Eye (tissue), 1 donor: ENCODE measurements at places on chromosomes 7 and 10.
A peak's percentile ranks its signal among the peaks of the same experiment; 100 is the strongest.

DNA sequence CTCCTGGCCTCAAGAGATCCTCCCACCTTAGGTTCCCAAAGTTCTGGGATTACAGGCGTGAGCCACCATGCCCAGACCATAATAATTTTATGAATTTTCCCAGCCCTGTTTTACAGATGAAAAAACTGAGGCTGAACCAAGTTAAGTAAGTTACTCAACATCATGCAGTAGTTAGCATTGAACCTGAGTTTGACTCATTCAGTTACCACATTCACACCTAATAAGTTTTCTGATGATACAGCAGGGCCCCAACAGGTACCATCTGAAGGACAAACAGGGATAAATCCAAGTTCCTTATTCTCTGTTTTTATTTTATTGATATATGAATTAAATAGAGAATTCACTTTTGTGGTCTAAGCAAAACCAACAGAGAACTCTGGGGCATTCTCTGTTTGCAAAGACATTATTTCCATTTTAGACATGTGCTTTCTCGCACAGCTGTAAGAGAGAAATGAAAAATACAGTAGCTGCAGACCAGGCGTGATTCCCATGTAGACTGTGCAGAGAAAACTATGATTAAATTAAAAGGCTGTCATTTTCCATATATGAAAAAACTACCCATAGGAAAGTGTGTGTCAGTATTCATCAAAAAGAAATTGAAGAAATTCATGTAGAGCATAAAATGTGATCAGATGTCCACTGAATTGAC, 26.6 kb downstream of the APBB1IP start:
- no peak for DNase-seq

- DNase-seq: no peak
Measured at GRCh38 chr7:128759242-128759641, 16.4 kb downstream of the OPN1SW start.

- no peak for DNase-seq
Measured at GRCh38 chr7:84536271-84536870, 341.8 kb upstream of the SEMA3A start.

- DNase-seq: no peak
Measured at GRCh38 chr10:127904311-127905000, 2.4 kb upstream of the PTPRE start.

DNA sequence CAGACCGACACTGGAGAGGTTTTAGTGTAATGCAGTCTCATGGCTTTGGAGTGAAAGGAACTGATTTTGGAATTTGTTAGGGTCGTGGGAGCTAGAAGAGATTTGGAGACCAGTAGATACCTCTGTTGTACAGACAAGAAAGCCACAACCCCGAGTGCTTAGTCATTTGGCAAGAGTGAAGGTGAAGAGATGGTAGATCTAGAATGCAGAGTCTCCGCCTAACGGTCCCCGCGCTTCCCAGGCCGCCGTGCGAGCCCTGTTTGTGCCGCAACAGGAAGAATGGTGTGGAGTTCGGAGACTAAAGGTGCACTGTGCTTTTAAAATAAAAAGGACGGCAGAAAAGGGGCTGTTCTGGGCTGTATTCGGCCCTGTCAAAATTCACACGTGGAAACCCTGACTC, 186.7 kb downstream of the ADARB2 start:
- no peak for DNase-seq

- no peak for DNase-seq
Measured at GRCh38 chr7:27478084-27478483, 184.6 kb downstream of the HIBADH start.

DNA sequence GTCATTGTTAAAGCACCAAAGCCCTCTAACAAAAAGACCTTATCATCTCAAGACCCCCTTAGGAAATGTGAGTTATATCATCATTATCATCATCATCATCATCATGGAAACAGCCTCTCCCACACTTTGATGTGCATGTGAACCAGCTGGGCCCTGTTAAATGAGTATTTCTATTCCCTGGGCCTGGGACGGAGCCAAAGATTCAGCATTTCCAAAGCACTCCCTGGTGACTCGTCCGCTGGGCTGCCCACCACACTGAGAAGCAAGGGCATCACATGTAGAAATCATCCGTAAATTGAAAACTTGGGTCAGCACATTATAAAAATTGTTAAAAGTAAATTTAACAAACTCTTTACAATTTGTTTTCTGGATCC, 88.6 kb downstream of the PTPRN2 start:
- no peak for DNase-seq

- DNase-seq: peak; percentile 63
Measured at GRCh38 chr7:3386423-3387190, 85.6 kb downstream of the SDK1 start.

DNA sequence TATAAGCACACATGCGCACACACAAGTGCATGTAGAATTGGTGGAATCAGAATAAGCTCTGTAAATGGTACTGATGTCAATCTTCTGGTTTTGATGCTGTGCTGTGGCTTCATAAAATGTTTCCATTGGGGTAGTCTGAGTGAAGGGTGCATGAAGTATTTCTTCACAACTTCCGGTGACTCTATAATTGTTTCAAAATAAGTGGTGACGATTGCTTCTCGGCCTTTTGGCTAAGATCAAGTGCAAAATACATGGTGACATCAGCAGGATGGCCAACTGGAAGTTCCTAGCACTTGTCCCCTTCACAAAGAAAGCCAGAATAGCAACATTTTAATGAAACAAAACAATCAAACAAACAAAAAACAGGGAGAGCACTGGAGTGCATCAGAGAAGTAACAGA, 41.6 kb upstream of the CAMK2B start:
- no peak for DNase-seq

DNA sequence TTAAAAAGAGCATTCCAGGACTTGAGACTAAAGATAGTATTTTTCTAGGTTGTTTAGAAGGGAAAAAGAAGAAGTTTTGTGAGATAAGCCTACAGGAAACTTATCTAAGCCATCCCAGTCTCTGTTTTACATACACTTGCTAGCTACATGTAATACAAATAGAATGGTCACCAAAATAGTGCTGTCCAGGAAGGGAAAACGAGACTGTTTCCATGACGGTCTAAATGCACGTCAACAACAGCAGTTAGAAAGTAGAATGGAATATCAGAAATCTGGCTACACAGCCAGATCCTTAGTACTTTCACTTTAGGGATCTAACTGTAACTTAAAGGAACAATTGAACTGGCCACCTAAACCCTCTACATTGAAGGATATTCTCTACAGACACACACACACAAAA, 117.6 kb downstream of the TSPAN12 start:
- DNase-seq: no peak

GRCh38 chr10:11344550-11344949, 266.9 kb downstream of the USP6NL start:
- DNase-seq: no peak

- DNase-seq: peak; percentile 58
Measured at GRCh38 chr10:3095373-3096139, 28.2 kb downstream of the PFKP start.

DNA sequence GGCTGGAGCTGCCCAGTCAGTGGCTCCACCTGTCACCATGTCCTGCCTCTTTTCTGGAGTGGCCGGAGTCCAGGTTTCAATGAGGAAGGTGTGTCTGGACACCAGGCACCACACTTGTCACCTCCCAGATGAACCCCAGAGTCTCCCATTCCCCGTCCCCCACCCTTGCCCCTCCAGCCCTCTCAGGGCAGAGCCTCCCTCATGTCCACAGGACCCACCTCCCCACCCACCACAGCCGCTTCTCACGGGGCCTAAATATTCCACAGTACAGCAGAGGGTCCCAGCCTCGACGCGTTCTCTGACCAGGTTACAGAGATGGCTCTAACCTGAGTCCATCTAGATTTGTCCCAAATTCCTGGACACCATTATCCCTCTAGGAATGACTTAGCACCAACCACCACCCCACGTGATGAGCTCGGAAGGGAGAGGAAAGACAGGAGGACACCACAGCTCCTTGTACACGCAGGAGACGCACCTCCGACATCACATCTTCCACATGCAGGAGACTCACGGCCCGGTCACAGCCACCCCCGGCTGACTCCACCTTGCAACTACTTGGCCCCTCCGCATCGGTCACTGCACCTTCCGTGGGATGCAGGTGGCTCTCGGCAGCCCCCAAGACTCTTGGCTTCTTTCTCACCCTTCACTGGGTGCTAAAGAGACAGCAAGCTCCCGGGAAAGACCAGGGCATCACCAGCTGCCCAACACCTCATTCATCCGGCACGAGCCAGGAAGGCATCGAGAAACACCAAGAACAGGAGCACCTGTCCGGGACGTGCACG, 560.2 kb downstream of the DNAJB6 start:
- DNase-seq: no peak

GRCh38 chr10:60281792-60282353, 107.8 kb downstream of the ANK3 start:
- DNase-seq: peak; percentile 71

- peak; percentile 56 for DNase-seq
Measured at GRCh38 chr7:51316262-51316665, 345 bp downstream of the COBL start.

DNA sequence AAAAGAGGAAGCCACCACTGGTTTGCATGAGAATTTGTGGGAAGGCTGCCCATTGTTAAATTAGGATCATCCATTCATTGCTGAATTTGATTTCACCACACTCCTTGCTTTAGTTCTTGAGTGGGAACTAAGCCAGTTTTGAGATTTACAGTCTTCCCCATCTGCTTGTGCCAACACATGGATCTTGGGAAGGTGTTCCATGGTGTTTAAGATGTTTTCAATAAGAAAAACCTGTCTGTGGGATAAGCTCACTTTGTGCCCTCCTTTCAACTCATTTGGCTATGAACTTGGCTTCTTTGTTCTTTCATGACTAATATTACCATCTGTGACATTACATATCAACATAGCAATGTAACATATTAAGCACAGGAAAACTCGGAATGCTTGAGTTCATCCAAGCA, 73.2 kb downstream of the INHBA start:
- no peak for DNase-seq

GRCh38 chr7:141706239-141707064, 1.7 kb upstream of the WEE2 start:
- no peak for DNase-seq

- DNase-seq: no peak
Measured at GRCh38 chr10:62056219-62056618, 154.7 kb downstream of the ARID5B start.

- DNase-seq: no peak
Measured at GRCh38 chr10:117135480-117136140, 2.5 kb downstream of the VAX1 start.

DNA sequence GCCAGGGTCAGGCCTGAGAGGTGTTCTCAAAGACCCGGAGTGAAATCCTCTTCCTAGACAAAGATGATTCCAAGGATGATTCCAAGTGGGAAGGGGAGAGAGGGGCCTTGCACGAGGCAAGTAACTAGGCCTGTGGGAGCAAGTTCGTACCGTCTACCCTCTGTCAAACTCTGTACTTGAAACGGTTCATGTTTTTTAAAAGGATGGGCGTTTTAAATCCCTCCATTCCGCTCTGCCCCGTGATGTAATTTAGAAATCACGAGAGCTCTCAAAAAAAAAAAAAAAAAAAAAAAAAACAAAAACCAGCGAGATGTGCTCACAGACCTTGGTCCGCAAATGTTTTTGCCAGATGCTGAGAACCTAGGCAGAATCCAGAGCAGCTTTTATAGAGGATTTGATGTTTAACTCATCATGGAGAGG, 114.7 kb upstream of the CARD11 start:
- DNase-seq: no peak

- no peak for DNase-seq
Measured at GRCh38 chr7:150566123-150566522, 1.1 kb upstream of the GIMAP4 start.

DNA sequence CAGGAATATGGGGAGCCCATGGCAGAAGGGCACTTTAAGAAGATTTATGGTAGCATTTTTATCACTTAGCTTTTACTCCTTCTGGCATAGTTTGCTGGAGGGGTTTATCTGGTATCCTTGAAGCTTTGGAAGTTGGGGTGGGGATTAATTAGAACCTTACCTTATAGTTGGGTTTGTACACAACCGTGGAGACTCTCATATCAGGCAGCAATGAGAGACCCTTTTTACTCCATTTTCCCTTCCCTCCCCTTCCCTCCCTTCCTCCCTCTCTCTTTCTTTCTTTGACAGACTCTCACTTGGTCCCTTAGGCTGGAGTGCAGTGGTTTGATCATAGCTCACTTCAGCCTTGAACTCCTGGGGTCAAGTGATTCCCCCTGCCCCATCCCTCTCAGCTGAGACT, 465.8 kb upstream of the PODXL start:
- DNase-seq: no peak

- peak; percentile 79 for DNase-seq
Measured at GRCh38 chr10:7872041-7872442, 53.7 kb downstream of the TAF3 start.

- no peak for DNase-seq
Measured at GRCh38 chr7:151600331-151600730, 80.6 kb upstream of the RHEB start.

GRCh38 chr10:110822035-110822711, 49.6 kb upstream of the PDCD4 start:
- DNase-seq: peak; percentile 66

DNA sequence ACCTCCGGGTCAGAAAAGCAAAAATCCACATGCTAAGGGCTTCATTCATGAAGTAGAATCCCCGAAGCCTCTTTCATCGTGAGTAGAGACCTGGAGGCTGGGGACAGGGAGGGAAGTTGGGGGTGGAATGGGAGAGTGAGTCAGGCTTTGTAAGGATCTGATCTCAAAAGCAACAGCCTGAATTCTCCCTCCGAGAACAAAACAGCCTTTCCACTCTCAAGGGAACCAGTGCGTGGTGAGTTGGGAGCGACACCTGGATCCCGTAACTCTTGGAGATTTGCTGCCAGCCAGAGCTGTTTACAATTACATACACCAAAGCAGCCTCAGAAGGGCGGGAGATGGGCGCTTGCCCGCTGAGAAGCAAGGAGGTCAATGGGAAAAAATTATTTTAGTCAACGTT, 10.8 kb downstream of the AFAP1L2 start:
- DNase-seq: no peak

GRCh38 chr10:65793738-65794425, 1132.0 kb upstream of the LRRTM3 start:
- no peak for DNase-seq
